ENCODE measurements at places on chromosomes 4 and X.
A peak's percentile ranks its signal among the peaks of the same experiment; 100 is the strongest.

GRCh38 chr4:141652161-141652778 is 15.9 kb downstream of the IL15 start:
- no peaks in the 10 kb centered on the region for H3K36me3 ChIP-seq
- H3K27me3 ChIP-seq: no peaks in the 10 kb centered on the region
- no peak overlapping the region for H3K4me3 ChIP-seq
- peaks cover 11% of the 10 kb centered on the region for H3K4me1 ChIP-seq
- H3K27ac ChIP-seq: peak overlapping the region; percentile 16

DNA sequence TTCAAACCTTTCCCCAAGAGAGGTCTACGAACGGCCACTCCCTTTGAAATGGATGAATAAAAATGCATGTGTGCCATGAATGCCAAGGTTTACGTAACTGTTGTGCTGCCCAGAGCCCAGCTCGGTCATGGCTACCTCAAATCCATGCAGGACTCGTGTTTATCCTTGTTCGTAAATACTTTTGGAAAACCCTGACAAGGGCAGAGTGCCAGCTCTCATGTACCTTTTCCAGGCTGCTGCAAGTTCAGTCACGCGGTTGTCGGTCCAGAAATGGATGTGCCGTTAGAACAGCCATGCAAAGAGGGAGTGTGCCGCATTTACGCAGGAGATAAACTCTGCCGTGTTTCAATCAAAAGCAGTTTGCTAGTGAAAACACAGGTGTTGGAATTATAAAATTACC is 123.4 kb downstream of the AMELX start:
- no peaks in the 10 kb centered on the region for H3K36me3 ChIP-seq
- no peak overlapping the region for H3K4me3 ChIP-seq
- no peak for DNase-seq

DNA sequence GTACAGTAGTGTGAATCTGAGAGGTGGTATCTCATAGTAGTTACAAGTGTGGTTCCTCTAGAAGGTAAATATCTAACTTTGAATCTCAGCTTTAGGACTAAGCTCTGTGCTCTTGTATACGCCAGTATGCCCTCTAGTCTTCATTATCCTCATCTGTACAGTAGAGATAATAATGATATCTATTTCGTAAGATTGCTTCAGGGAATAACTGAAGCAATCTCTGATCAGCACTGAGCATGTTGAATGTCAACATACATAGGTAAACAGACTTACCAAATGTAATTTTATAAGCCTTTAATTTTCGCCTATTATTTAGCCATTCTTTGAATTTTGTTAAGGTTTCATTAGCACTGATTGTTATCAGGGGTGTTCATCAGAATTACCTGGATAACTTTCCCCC is 175.2 kb upstream of the ANKRD50 start:
- no peak for DNase-seq
- no peaks in the 10 kb centered on the region for H3K27me3 ChIP-seq
- H3K36me3 ChIP-seq: no peaks in the 10 kb centered on the region
- H3K4me3 ChIP-seq: no peak overlapping the region

DNA sequence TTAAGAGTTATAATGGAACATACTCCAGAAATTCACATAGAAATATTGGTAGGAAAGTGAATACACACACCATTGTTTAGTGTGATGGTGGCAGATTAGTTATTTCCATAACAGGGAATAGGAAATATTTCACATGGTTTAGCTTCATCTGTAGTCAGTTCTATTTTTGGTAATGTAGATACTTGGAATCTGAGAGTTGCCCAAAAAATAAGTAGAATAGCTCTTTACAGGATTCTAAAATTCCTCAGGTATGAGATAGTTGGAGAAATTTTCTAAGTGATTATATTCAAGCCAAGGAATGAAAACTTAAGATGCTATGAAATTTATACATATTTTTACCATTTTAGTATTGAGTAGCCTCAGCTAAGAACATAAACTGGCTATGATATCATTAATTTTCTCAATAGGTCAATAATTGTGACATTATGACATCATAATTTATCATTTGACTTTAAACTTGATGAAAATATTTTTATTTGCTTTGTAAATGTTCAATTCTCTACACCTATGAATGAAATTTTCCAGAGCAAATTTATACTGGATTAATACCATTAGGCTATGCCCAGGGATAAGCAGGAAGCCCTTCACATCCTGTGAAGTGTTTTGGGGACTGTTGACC is 35.8 kb downstream of the CPEB2 start:
- H3K4me1 ChIP-seq: peaks cover 11% of the 10 kb centered on the region
- DNase-seq: no peak
- H3K36me3 ChIP-seq: no peaks in the 10 kb centered on the region
- no peak overlapping the region for H3K27ac ChIP-seq

GRCh38 chr4:149489321-149489720 is 326.3 kb downstream of the IQCM start:
- H3K36me3 ChIP-seq: no peaks in the 10 kb centered on the region
- H3K4me3 ChIP-seq: no peak overlapping the region
- no peaks in the 10 kb centered on the region for H3K4me1 ChIP-seq
- no peaks in the 10 kb centered on the region for H3K27me3 ChIP-seq
- H3K27ac ChIP-seq: no peak overlapping the region

GRCh38 chrX:45712067-45712466 is 511.4 kb upstream of the DIPK2B start:
- DNase-seq: no peak
- no peak overlapping the region for H3K4me3 ChIP-seq
- H3K4me1 ChIP-seq: peaks cover 6% of the 10 kb centered on the region
- no peak overlapping the region for H3K27ac ChIP-seq
- H3K27me3 ChIP-seq: no peaks in the 10 kb centered on the region
- no peaks in the 10 kb centered on the region for H3K36me3 ChIP-seq

GRCh38 chr4:22410645-22411247 is 105.1 kb downstream of the ADGRA3 start:
- no peaks in the 10 kb centered on the region for H3K27me3 ChIP-seq
- no peak overlapping the region for H3K4me3 ChIP-seq
- DNase-seq: no peak
- H3K27ac ChIP-seq: no peak overlapping the region
- no peaks in the 10 kb centered on the region for H3K36me3 ChIP-seq
- no peaks in the 10 kb centered on the region for H3K4me1 ChIP-seq

DNA sequence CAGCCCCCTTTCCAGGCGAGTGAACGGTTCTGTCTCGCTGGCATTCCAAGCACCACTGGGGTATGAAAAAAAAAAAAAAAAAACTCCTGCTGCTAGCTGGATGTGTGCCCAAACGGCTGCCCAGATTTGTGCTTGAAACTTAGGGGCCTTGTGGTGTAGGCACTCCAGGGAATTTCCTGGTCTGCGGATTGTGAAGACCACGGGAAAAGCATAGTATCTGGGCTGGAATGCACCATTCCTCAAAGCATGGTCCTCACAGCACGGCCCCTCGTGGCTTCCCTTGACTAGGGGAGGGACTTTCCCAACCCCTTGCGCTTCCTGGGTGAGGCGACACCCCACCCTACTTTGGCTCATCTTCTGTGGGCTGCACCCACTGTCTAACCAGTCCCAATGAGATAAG is 516.8 kb upstream of the FAM241A start:
- no peaks in the 10 kb centered on the region for H3K4me1 ChIP-seq
- DNase-seq: no peak
- no peaks in the 10 kb centered on the region for H3K27me3 ChIP-seq
- H3K4me3 ChIP-seq: no peak overlapping the region

GRCh38 chr4:174255786-174256185 is 27.7 kb downstream of the FBXO8 start:
- no peaks in the 10 kb centered on the region for H3K36me3 ChIP-seq
- DNase-seq: no peak
- no peaks in the 10 kb centered on the region for H3K4me1 ChIP-seq
- no peaks in the 10 kb centered on the region for H3K27me3 ChIP-seq
- H3K4me3 ChIP-seq: no peak overlapping the region
- no peak overlapping the region for H3K27ac ChIP-seq

DNA sequence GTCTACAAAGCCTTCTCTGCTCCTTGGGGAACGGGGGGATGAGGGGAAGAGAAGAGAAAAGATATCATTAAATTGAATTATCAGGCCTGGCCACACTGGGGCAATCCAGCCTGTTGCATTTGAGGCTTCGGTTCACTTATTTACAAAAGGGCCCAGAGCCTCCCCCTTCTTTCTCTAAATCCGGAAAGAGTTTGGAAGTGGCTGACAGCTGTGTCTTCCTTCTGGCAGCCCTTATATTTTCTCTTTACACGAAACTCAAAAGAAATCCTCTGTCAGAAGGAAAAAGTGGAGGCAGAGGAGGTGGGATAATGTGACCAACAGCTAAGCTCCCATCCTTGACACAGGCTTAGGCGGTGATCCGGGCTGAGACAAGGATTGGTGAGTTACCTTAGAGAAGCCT is 158.3 kb upstream of the TAPT1 start:
- no peaks in the 10 kb centered on the region for H3K27me3 ChIP-seq
- H3K36me3 ChIP-seq: no peaks in the 10 kb centered on the region
- no peaks in the 10 kb centered on the region for H3K4me1 ChIP-seq
- H3K4me3 ChIP-seq: no peak overlapping the region

GRCh38 chr4:10005632-10006031 is 15.7 kb downstream of the SLC2A9 start:
- H3K4me3 ChIP-seq: no peak overlapping the region
- H3K27ac ChIP-seq: peak overlapping the region; percentile 51
- DNase-seq: no peak

DNA sequence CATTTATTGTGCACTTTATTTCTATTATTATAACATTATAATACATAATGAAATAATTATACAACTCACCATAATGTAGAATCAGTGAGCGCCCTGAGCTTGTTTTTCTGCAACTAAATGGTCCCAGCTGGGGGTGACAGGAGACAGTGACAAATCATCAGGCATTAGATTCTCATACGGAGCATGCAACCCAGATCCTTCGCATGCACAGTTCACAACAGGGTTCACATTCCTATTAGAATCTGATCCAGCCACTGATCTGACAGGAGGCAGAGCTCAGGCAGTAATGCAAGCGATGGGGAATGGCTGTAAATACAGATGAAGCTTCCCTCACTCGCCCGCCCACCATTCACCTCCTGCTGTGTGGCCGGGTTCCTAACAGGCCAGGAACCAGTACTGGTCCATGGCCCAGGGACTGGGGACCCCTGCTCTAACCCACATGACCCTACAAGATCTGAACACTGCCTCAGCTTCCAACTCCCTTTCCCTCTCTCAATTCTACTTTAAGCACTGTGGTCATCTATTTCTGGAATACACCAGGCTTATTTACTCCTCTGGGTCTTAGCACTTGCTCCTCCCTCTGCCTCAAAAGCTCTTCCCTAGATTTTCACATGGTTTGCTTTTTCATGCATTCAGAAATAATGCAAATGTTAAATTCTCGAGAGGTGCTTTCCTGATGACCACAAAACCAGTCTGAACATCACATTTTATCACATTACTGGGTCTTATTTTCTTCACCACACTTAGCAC is 166.8 kb upstream of the HCCS start:
- H3K36me3 ChIP-seq: no peaks in the 10 kb centered on the region
- H3K27me3 ChIP-seq: no peaks in the 10 kb centered on the region

GRCh38 chr4:156487107-156487506 is 484.5 kb downstream of the PDGFC start:
- no peaks in the 10 kb centered on the region for H3K4me1 ChIP-seq
- H3K36me3 ChIP-seq: no peaks in the 10 kb centered on the region
- DNase-seq: no peak
- H3K27me3 ChIP-seq: no peaks in the 10 kb centered on the region
- no peak overlapping the region for H3K27ac ChIP-seq
- no peak overlapping the region for H3K4me3 ChIP-seq

GRCh38 chr4:105541420-105541819 is 11.0 kb upstream of the ARHGEF38 start:
- H3K36me3 ChIP-seq: no peaks in the 10 kb centered on the region
- no peaks in the 10 kb centered on the region for H3K4me1 ChIP-seq
- no peak overlapping the region for H3K27ac ChIP-seq
- H3K4me3 ChIP-seq: no peak overlapping the region

DNA sequence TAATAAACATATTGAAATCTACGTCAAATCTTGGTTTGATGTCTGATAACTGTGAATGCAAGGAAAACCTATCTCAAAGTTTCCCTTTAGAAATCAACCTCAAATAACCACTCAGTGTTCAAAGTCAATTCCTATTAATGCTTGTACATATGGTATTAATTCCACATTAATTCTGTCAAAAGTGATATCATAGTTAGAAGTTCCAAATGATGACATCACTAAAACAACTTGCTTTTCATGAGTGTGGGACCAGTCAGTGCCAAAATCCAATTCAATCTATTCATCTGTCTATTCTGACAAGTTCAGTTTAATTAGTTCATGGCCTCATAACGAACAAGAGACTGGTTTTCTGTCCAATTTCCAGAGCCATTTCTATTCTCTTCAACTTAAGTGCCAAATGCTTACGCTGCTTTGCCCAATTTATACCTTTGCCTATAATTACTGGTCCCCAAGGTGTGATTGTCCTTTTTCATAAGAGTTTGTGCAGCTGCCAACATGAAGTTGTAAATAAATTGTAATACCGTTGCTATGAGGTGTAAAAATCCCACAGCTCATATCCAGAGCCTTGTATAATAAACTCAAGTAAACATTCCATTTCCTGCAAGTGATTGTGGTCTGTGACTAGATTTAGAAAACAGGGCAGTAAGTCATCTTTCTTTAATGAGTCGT is 476.2 kb downstream of the RAB28 start:
- H3K4me3 ChIP-seq: no peak overlapping the region
- no peaks in the 10 kb centered on the region for H3K27me3 ChIP-seq
- no peak for DNase-seq
- H3K27ac ChIP-seq: no peak overlapping the region
- no peaks in the 10 kb centered on the region for H3K36me3 ChIP-seq
- peaks cover 6% of the 10 kb centered on the region for H3K4me1 ChIP-seq

DNA sequence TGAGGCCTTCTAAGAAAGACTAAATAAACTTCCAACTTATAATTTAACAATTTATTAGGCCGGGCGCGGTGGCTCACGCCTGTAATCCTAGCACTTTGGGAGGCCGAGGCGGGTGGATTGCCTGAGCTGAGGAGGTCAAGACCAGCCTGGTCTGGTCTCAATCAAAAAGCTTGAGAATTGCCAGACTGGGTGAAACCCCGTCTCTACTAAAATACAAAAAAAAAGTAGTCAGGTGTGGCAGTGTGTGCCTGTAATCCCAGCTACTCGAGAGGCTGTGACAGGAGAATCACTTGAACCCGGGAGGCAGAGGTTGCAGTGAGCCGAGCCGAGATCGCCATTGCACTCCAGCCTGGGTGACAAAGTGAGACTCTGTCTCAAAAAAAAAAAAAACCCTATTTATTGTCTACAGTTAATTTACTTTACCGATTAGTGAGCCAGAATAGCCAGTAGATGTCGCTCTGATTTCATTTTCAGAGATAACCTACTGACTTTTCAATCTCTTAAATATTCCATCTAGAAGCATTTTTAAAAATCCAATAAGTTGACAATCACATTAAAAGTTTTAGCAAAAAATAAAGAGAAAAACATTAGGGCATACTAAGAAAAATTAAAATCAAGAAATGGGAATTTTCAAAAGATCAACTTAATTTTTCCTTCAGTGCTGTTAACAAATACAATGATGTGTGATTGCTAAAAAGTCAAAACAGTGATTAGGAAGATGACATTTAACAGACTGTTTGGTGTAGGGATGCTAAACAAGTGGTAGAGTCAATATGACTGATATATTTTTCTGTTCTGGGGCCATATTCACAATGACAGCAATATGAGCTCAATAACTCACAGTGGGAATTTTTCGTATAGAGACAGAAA is 4.3 kb upstream of the SHROOM3 start:
- no peak overlapping the region for H3K4me3 ChIP-seq
- DNase-seq: no peak
- no peaks in the 10 kb centered on the region for H3K27me3 ChIP-seq
- peaks cover 5% of the 10 kb centered on the region for H3K4me1 ChIP-seq
- H3K36me3 ChIP-seq: no peaks in the 10 kb centered on the region

Measured in vagina (tissue), 2 donors.